ENCODE measurements at places on chromosomes 6 and 20.
A peak's percentile ranks its signal among the peaks of the same experiment; 100 is the strongest.

GRCh38 chr6:108133594-108134179 lies 32.1 kb upstream of the NR2E1 start:
- peak; percentile 84 for DNase-seq

DNA sequence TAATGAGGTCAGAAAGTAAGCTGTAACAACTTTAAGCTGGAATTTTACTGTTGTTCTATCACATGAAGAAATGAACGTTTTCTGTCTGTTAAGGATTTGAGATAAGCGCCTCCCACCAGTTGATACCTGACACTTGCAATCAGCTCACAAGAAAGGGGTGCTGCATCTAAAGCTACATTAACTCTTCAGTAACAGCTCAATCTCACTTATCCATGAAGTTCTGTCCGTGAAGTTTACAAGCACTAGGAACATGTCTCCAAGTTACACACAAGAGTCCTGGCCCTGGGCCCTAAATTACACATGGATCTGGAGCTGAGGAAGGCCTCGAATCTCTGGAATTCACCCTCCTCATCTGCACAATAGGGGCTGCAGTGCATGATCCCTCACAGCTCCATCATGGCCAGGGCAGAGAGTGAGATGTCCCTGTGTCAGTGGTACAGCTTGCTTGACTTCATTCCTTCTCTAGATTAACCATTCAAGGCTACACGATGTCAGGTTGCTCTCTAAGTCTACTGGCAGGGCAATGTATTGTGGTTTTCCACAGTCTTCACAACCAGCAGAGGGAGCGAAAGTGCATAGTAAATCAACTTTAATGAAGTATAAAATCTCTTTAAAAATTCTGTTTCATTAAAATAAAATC lies 182.4 kb upstream of the MCHR2 start:
- DNase-seq: peak; percentile 80

- DNase-seq: peak; percentile 90
Measured at GRCh38 chr6:21885532-21886114, 292.1 kb downstream of the SOX4 start.

GRCh38 chr6:95185874-95186273 lies 391.5 kb upstream of the MANEA start:
- no peak for DNase-seq

DNA sequence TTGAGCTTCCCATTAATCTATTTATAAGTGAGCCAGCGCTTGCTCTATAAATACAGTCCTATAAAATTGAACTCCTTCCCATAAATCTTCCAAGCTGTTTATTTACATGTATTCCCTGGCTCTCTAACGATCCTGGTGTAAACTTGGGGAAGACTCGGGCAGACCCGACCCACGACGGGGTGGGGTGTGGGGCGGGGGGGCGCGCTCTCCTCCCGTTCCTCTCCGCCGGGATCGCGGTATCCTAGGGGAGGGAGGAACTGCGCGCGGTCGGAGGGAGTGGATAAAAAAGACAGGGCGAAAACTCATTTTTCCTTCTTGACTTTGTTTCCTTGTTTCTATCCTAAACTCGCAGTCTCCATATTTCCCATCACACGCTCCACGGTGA lies 31.1 kb downstream of the TFAP2B start:
- DNase-seq: no peak

- DNase-seq: no peak
Measured at GRCh38 chr6:138291036-138291848, 73.0 kb upstream of the PBOV1 start.

- peak; percentile 0 for DNase-seq
Measured at GRCh38 chr6:94893327-94893726, 684.0 kb upstream of the MANEA start.

DNA sequence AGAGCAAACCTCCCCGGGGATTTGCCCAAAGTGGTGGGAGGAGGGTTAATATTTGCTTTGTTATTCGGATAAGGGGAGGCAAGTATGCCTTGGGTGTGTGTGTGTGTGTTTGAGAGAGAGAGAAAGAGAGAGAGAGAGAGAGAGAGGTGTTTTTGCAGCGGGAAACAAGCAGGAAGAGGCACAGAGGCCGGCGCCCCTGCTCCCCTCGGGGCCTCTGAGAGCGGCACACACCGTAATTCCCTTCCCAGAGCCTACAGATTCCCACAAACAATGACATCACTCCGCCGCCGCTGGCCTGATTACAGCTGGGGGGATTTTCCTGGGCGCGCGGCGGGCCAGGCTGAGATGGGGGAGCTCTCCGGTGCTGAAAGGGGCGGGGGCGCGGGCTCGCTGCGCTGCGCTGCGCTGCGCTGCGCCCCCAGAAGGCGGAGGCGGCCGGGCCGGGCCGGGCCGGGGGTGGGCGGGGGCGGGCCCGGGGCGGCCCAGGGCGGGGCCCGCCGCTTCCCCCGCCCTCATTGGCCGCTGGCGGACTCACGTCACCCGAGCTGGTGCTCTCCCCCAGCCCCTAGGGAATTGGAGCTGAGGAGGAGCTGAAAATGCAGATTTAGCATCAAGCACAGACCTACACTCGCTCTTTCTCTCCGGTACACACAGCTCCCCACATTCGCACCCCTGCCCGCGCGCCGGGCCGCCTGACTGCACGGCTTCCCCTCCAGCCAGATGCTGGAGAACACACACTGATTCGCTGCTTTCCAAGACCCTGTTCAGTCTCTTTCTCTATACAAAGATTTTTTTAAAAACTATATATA lies at the start of gene PCSK2:
Gene PCSK2 (plus strand): TSS at position 631 of the 809 bp plus-strand sequence. CDS start 266 bp downstream, outside the sequence.
- DNase-seq: peak; percentile 42

DNA sequence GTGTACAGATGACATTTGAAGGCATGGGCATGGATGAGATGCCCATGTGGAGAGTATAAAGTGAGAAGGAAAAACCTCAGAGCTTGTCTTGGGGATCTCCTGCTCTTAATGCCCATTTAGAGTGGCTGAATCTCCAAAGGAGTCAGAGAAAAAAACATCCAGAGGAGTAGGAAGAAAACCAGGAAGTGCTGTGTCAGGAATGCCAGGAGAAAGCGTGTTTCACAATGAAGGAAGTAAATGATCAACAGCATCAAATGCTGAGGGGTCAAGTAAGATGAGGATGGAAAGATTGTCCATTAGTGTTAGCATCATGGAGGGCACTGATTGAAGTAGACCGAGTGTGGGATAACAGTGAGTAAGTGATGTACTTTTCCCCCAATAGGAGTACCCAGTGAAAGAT lies 56.1 kb downstream of the FIG4 start:
- DNase-seq: no peak

GRCh38 chr6:49202924-49203536 lies 260.0 kb downstream of the MMUT start:
- DNase-seq: peak; percentile 1

GRCh38 chr20:34322267-34323105 lies 19.3 kb upstream of the AHCY start:
- DNase-seq: no peak

- DNase-seq: no peak
Measured at GRCh38 chr6:75188221-75188925, 17.5 kb downstream of the COL12A1 start.

GRCh38 chr6:329888-330691 lies 37.8 kb downstream of the DUSP22 start:
- DNase-seq: no peak

DNA sequence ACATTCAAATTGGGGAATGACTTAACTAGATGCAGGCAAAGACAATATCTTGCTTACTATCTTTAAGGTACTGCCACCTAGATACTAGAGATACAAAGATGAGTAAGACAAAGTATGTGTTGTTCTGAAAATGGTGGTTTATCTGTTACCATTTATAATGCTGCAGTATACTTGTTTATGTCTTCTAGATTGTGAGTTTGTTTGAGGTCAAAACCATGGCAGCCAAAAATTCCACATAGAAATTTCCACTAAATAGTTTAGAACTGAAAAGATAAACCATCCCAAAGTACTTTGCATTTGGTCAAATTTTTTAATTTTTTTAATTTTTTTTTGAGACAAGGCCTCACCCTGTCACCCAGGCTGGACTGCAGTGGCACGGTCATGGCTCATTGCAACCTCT lies 150.8 kb downstream of the SOX4 start:
- no peak for DNase-seq

GRCh38 chr6:1363729-1364572 lies 25.4 kb upstream of the FOXF2 start:
- DNase-seq: peak; percentile 34
